ENCODE measurements at places on chromosomes 11 and 22.

GRCh38 chr22:46754110-46754799, 8.2 kb upstream of the TBC1D22A start:
- DNase-seq, result no peak

- no peak for DNase-seq
Measured at GRCh38 chr11:1077417-1078119, 2.9 kb downstream of the MUC2 start.

GRCh38 chr11:105229761-105230160, 90.2 kb upstream of the CARD18 start:
- DNase-seq, result no peak

DNA sequence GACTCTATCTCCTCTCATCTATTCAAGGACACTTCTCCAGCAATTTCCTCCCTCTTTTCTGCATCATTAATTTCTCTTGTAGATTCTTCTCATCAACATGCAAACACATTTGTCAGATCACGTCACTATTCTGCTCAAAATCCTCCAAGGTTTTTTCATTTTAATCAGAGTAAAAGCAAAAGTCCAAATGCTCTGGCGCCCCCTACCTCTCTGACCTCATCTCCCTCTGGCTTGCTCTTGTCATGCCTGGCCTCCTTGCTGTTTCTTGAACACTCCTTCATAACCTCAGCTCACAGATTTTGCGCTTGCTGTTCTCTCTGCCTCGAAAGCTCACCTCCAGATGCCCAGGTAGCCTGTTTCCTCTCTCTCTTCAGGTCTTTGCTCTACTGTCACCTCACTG, 22.4 kb downstream of the RTCB start:
- DNase-seq, result no peak

- no peak for DNase-seq
Measured at GRCh38 chr22:37812869-37813678, 5.3 kb downstream of the GCAT start.

GRCh38 chr22:23829845-23830372, 8.9 kb downstream of the DERL3 start:
- DNase-seq, result no peak

- no peak for DNase-seq
Measured at GRCh38 chr11:89490981-89491690, at the start of gene NOX4. TSS of gene NOX4 (minus strand) at chr11:89491375. CDS start at chr11:89491246, 129 bp downstream.

GRCh38 chr11:127493330-127494022, 492.9 kb upstream of the KIRREL3 start:
- no peak for DNase-seq

GRCh38 chr22:48103126-48103875, 1340.9 kb downstream of the TBC1D22A start:
- no peak for DNase-seq

DNA sequence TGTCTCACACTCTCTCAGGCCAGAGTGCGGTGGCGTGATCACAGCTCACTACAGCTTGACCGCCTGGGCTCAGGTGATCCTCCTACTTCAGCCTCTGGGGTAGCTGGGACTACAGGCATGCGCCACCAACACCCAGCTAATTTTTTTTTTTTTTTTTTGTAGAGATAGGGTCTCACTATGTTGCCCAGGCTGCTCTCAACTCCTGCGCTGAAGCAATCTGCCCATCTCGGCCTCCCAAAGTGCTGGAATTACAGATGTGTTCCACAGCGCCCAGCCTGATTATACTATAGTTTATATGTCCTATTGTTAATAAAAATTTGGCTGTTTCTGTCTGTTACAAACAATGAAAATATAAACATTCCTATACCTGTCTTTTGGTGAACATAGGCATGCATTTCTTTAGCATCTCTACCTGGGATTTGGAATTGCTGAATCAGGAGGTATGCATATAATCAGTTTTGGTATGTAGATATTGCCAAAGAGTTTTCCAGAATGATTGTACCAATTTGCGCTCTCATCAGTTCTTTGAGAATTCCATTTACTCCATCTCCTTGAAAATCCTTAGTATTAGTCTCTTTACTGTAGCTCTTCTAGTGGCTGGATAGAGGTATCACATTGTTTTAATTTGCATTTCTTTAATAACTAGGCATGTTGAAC, 78.8 kb downstream of the TEAD1 start:
- DNase-seq, result no peak

GRCh38 chr11:129239207-129239606, 47.1 kb upstream of the ARHGAP32 start:
- no peak for DNase-seq
